ENCODE measurements at places on chromosomes 6 and 20.
A peak's percentile ranks its signal among the peaks of the same experiment; 100 is the strongest.

DNA sequence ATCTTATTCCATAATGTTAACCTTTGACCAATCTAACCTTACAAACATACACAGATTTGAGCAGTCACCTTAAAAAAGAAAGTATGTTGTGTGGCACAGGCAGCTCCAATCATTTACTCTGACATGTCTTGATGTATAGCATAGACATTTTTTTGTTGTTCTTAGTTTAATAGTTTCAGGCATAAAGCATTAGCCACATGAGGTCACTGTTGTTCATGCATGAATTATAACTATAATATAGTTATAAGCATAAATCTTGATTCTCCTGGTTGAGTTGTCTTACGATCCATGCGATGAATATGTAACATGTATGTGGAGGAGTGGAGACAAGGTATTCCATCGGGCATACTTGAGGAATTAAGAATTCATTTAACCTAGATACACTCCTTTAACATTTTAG lies 26.1 kb upstream of the NKAIN2 start:
- no peak for DNase-seq

GRCh38 chr6:27838945-27839625 lies 73.1 kb downstream of the OR2B2 start:
- peak; percentile 22 for DNase-seq

- no peak for DNase-seq
Observed at GRCh38 chr6:40912158-40912946, 126.7 kb downstream of the UNC5CL start.

GRCh38 chr6:145028144-145028818 lies 707.0 kb downstream of the EPM2A start:
- DNase-seq = no peak

DNA sequence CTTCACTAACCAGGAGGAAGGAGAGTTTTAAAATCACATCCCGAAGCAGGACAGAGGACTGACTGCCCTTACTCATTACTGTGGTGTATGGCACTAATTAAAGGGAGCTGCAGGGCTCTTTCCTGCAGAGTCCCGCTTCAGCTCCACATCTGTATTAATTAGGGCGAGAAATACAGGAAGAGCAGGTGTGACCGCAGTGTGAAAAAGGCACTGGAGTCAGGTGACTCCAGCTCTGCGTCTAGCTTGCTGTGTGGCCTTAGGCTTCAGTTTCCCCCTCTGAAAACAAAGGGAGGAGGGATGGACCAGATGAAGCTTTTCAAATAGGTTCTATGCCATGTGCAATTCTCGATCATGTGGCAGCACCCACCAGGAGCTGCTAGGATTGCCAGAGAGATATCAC lies 34.0 kb downstream of the KIAA1755 start:
- no peak for DNase-seq

- no peak for DNase-seq
Observed at GRCh38 chr6:150038202-150039062, 13.1 kb upstream of the RAET1L start.

DNA sequence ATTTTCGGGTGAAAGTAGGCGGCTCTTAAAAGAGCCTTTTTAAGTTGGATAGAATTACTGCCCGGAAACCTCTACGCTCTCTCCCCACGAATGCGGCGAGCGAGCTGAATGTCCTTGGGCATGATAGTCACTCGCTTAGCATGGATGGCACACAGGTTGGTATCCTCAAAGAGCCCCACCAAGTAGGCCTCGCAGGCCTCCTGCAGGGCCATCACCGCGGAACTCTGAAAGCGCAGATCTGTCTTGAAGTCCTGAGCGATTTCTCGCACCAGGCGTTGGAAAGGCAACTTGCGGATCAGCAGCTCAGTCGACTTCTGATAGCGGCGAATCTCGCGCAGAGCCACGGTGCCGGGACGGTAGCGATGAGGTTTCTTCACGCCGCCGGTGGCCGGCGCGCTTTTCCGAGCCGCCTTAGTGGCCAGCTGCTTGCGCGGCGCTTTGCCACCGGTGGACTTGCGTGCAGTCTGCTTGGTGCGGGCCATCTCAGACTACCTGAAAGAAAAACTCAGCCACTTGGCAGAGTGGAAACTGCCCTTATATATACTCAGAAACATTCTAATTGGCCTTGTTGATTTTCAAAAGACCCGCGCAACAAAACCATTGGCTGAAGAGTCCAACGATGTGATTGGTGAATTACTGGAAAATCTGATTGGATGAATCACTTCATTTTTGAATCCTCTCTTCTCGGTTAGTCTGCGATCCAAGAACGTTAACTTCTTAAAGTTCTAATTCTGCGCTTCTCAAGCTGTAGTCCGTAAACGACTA lies 93.9 kb upstream of the BTN3A2 start:
- peak; percentile 9 for DNase-seq

DNA sequence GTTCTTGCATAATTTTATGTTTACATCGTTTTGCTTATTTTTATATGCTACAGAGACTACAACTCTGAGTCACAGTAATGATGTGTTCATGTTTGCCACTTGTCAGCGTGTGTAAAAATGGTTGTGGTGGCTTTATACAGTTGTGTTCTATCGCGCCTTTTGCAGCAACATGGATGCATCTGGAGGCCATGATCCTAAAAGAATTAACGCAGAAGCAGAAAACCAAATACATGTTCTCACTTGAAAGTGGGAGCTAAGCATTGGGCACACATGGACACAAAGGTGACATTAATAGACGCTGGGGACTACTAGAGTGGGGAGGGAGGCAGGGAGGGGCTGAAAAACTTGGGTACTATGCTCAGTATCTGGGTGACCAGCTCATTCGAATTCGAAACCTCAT lies 996 bp upstream of the SEC23B start:
- no peak for DNase-seq

- DNase-seq = no peak
Observed at GRCh38 chr20:8073024-8073832, 53.7 kb upstream of the TMX4 start.

GRCh38 chr6:157068691-157069324 lies 254.5 kb downstream of the TMEM242 start:
- DNase-seq = no peak

DNA sequence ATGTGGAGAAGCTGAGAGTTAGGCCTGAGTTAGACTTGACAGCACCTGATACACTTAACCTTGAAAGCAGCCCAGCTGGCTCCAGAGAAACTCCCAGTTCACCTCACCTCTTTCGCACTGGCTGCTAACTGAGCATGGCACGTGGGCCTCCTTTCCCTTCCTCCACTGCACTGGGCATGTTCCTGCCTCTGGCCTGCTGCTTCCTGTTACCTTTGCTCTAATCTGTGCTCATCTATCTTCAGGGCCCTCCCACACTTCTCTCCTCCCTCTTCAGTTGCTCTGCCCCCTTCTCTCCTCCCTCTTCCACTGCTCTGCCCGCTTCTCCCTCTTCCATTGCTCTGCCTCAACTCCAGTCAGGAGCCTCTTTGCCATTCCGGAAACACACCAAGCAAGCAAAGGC lies 13.7 kb upstream of the UBE2V1 start:
- no peak for DNase-seq

GRCh38 chr6:106442395-106442794 lies 81.9 kb downstream of the CRYBG1 start:
- no peak for DNase-seq

DNA sequence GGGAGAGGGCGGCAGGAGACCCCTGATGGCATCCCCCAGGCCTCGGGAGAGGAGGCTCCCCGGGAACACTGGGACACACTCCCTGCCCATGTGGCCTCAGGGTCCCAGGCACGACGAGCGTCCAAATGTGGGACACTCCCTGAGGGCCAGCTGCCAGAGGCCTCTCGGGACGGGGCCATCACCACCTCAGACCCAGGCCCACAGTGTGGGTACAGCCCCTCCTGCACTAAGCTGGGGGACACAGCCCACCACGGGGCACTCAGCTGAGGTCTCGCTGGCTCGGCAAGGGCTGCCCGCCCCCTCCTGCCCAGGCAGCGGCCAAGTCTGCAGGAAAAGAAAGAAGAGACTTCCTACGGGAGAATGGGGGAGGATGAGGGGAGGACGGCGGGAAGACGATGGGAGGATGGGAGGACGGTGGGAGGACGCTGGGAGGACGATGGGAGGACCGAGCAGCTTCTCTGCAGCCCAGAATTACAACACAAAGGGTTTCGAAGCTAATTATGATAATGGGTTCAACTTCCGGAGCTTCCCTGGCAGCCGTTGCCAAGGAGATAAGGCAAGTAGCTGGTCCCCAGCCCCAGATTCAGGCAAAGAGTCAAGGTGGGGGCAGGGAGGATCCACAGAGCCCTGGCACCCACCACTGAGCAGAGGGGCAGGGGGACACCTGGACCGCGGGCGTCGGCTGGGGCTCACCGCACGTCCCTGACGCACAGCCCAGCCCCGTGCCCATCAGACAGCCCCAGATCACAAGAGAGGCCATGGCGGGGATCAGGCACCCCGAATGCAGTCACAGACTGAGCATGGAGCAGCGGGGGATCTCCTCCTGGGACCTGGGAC lies 17.5 kb downstream of the KCNQ2 start:
- DNase-seq = no peak

DNA sequence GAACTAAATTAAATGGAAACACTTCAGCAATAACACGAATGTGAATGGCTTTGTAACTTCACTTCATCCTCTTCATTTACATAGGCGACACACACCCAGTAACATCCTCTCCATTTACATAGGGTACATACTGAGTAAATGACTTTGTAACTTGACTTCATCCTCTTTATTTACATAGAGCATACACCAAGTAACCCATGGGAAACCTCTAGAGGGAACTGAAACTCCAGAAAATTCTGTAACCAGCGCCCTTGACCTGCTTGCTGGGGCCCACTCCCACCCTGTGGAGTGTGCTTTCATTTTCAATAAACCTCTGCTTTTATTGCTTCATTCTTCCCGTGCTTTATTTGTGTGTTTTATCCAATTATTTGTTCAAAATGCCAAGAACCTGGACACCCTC lies 81.6 kb upstream of the OPRM1 start:
- DNase-seq = no peak

DNA sequence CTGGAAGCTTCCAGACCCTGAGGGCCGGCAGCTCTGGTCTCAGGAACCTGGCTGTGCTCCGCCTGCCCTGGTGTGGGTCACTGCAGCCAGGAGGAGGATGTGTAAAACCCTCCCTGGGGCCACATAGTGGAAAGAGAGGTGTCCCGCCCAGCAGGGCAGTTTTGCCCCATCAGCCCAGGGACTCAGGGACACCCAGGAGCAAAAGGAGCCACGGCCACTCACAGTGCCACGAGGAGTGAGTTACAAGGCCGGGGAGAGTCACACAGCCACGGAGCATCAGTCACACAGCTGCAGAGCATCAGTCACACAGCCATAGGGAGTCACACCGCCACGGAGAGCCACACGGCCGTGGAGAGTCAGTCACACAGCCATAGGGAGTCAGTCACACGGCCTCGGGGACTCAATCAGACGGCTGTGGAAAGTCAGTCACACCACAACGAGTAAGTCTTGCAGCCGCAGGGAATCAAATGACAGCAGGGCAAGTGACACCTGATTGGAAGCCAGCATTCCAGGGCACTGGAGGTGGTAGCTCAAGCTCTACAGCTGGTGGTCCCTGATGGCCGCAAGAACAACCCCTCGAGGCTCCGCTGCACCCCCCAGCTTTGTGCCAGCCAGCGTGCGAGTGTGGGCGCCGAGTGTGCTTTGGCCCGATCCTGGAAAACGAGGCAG lies 60.9 kb downstream of the DLL1 start:
- no peak for DNase-seq

DNA sequence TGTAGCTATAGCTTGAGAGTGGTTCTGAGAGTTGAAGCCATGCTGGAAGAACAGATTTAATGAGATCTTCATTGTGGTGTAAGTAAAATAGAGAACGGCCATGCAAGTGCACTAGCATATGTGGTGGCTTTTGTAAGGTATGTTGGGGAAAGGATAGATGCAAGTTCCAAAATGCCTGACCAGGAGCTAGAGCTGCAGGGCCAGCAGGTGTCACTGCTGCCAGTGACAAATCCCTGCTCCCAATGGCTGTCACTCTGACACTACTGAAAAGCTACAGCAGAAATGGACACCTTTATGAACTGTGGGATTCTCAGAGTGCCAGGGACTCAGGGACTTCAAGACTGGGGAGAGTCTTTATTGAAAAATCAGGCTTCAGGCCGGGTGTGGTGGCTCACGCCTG lies 23.1 kb upstream of the VIP start:
- no peak for DNase-seq

GRCh38 chr6:137121401-137121997 lies 51.9 kb downstream of the IL22RA2 start:
- no peak for DNase-seq

DNA sequence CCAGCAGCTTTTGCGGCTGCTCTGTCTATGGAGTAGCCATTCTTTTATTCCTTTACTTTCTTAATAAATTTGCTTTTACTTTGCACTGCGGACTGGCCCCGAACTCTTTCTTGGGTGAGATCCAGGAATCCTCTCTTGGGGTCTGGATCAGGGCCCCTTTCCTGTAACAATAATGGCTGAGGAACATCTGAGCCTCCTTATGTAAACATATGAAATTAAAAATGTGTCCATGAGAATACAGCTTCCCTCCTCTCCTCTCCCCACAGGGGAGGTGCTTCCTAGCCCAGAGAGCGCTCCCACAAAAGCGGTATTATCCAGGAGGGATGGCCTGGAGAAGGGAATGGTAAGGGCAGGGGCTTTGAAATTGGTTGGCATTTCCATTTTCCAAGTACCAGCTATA lies 81.1 kb downstream of the PSMG4 start:
- no peak for DNase-seq

- no peak for DNase-seq
Observed at GRCh38 chr6:124055395-124055794, 251.7 kb downstream of the NKAIN2 start.

DNA sequence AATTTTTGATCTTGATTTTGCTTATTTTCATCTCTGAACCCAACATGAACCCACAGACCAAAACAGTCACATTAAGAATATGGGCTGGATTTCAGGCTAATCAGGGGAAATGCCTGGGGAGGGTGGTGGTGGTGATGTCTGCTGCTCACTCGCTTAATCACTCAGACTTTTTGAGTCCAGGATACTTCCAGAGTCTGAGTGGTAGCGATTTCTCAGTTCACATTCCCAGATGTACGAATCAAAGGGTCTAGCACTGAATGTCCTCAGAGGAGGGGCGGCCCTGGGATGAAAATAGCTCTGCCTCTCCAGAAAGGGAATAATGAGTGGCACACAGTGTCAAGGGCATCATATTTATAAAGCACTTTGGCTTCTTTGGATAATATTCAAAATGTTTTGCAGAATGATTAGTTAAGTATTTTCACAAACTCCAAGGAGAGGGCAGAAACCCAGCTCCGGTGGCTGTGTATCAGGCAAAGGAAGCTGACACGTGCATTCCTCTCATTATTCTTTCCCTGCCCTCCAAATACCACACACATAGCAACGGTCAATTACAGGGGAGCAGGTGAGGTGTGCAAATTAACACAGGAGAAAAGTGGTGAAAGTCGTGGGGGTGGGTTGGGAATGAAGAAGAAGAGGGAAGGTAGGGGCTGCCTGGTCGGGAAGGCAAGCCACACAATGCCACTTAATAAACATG lies 345.2 kb upstream of the RSPO3 start:
- DNase-seq = no peak

GRCh38 chr6:132742495-132742894 lies 15.2 kb downstream of the VNN2 start:
- no peak for DNase-seq
